Activated CD4-positive, alpha-beta T cell treated with anti-CD3 and anti-CD28 coated beads for 36 hours (primary cell): ENCODE measurements at places on chromosomes 5 and 9. TPM values are rescaled to one million over a fixed set of nuclear protein-coding genes. Genes with fewer than 3 reads are reported as not detected.

The CDKN2B-AS1 gene
- total RNA-seq, result 0.21 TPM

The LRRC70 gene
- 0.58 TPM for total RNA-seq

The PCDHGB3 gene
- not detected for total RNA-seq

The TMEFF1 gene
- 0.27 TPM for total RNA-seq

The IRX2 gene
- not detected for total RNA-seq

The SLC27A6 gene
- total RNA-seq, result not detected

The PCDHA12 gene
- not detected for total RNA-seq

The ANKRD31 gene
- 0.67 TPM for total RNA-seq

- DNase-seq, result no peak
These were observed 103.9 kb downstream of the LHFPL2 start for GRCh38 chr5:78544561-78545201.

- DNase-seq, result no peak
These were observed 110.0 kb upstream of the PTGER4 start for GRCh38 chr5:40569546-40570270.

GRCh38 chr5:15638296-15638695 is 138.3 kb downstream of the FBXL7 start:
- no peak for DNase-seq

- no peak for DNase-seq
These were observed 117.1 kb upstream of the TUT7 start for GRCh38 chr9:86471171-86471815.

- no peak for DNase-seq
These were observed 123.2 kb downstream of the TLE1 start for GRCh38 chr9:81566074-81566698.

- no peak for DNase-seq
These were observed 10.9 kb downstream of the PHF2 start for GRCh38 chr9:93587284-93587650.

GRCh38 chr5:139147483-139148087 is 50.6 kb downstream of the SIL1 start:
- DNase-seq, result no peak

- no peak for DNase-seq
These were observed 35.4 kb downstream of the RIGI start for GRCh38 chr9:32490601-32491000.

DNA sequence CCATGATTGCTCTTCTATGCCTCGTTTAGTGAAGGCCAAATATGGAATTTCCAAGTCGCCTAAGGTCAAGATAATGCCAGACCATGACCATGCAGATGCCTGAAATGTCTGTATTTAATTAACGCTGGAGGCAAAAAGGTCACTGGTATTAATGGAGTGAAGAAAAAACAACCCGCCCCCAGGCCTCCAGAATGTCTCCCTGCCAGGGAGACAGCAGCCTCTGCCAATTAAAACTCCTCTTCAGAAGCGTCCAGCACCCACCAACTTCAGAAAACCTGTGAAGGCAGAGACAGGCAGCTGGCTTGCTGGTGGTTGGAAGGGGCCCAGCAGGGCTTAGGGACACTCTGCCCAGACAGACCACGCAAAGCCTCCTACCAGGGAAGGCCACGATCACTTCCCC is 94.4 kb downstream of the VAV2 start:
- DNase-seq, result no peak

- no peak for DNase-seq
These were observed 301.7 kb downstream of the MRPS30 start for GRCh38 chr5:45110399-45110798.

DNA sequence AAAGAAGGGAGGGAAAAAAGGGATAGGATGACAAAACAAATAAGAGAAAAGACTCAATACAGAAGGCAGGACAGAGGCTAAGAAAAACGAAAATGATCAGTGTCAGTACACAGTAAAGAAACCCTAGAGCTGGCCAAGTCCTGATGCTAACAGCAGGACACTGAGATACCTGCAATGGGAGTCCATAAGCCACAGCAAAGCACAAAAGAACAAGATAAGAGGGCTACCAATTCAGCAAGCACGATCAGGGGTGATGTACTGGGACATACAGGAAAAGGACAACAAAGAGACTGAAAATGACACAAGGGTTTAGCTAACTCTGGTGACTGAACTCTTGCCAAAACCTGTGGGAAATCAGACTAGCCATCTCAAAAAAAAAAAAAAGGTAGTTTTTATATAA is 1072.6 kb upstream of the COX7C start:
- DNase-seq, result no peak

DNA sequence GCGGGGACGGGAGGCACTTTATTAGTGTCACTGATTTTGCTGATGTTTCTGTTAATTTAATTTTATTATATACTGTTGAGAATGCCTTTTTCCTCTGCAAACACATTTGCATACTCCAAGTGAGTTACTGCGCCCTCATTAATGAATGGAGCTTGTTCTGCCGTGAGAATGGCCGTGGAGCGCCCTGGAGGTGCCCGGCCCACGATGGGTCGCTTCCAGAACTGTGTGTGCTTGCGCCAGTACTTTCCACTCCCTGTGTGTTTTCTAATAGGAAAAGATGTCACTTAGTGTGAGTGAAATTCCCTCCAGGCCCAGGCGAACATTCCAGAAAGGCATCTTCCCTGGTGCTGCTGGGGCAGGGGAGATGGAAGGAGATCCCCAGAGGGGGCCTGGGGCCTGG is 30.1 kb downstream of the NDUFS6 start:
- no peak for DNase-seq
